ENCODE measurements at places on chromosomes 3 and 15. TPM values are rescaled to one million over a fixed set of nuclear protein-coding genes. Genes with fewer than 3 reads are reported as not detected.

DNA sequence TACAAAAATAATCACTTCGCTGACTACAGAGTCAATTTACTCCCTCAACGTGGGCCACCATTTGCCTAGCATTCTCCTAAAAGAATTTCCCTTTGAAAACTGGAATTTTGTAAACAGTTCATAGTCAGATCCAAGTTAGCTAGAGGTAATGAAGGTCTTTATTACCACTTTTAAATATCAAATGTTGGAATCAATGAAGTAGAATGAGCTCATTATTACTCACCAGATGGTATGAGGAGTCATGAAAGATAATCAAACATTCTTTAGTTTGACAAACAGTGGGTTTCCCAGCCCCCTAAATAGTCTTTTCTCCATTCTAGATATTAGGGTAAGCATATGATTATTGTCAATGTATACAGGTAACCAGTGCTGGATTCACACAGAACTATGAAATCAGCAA lies 455.7 kb upstream of the THBS1 start:
- no peak for DNase-seq

DNA sequence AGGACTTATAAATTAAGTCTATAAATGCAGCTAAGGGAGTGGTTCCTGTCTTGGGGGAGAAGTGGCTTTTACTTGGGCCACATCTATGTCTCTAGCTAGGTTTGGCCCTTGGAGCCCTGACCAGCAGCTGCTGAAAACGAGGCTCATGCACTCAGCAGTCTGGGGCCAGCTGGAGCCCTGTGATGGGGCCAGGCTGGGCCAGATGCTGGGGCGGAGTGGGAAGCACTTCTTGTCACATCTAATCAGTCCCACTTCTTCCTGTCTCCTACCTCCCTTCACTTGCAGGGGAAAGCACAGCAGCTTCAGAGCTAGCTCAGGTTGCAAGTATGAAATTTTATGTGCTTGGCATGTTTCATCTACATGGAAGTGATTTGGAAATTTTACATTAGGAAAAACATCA lies 209.9 kb upstream of the ROPN1 start:
- no peak for DNase-seq

GRCh38 chr3:37852097-37852496 lies 9.6 kb upstream of the CTDSPL start:
- no peak for DNase-seq

DNA sequence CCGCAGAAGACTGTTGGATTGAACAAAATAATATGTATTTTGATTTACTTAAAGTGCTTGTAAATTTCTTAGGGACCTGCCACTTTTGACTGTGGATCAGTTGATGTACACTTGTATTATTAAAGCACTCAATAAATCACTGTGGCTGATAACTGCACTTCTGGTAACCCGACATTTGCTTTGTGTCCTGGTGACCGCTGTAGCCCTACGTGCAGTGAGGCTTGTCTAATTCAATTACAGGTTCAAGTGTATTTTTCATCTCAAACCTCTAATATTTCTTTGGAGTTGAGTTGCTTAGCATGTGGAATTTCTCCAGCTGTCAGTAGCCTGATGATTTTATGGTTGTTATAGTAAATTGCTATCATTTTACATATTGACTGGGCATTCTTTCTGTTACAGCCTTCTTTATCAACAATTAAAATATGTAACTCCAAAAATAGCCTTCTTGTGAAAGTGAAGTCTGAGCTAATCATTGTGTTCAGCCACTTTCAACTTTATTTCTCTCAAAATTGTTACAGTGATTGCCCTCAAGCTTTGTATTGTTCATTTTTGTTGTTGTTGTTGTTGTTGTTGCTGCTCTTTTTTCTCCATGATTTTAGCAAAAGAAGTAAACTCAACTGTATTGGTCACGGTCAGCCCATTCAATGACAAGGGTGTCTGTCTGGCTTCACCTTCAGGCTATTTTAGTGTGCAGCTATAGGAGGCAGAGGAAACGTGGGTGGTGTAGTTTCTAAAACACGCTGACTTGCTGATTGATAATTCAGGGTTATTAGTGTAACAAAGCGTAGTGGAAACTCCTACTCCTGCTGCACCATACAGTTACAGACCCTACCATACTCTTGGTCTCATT lies 215.1 kb upstream of the UBE2E1 start:
- no peak for DNase-seq

- DNase-seq = no peak
Measured at GRCh38 chr3:66482018-66482404, 18.8 kb downstream of the LRIG1 start.

Gene TICRR
- total RNA-seq = 0.19 TPM

Gene PYGO1
- total RNA-seq = not detected

GRCh38 chr3:87041191-87041590 lies 50.2 kb upstream of the VGLL3 start:
- DNase-seq = no peak

- DNase-seq = no peak
Measured at GRCh38 chr15:85494048-85494777, 113.8 kb downstream of the AKAP13 start.

Gene ALG3
- total RNA-seq = 22.6 TPM

DNA sequence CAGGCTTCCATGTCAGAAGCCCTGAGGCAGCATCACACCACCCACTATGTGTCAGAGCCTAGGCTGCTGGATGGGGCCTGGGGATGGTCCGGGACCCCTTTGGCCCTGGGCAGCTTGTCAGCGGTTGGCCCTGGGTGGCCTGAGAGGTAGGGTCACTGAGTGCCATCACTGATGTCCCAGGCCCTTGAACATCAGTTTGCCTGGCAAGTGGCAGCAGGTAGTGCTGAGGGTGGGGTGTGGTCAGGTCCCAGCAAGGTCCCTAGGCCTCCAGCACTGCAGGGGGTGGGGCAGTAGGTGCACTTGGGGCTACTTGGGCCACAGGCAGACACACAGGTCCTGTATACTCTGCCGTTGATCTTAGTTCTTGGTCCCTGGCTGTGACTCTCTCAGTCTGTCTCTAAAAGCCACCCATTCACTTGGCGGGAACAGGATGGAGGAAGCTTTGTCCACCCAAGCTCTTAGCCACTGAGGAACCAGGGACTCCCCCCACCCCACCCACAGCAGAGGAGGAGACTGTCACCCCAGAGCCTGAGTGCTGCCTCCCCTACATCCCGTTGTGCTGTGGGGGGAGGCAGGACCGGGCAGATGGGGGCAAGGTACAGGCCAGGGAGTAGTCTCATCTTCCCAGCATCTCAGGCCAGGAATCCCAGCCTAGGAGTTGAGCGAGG lies 5.8 kb downstream of the GNAI2 start:
- DNase-seq = no peak

DNA sequence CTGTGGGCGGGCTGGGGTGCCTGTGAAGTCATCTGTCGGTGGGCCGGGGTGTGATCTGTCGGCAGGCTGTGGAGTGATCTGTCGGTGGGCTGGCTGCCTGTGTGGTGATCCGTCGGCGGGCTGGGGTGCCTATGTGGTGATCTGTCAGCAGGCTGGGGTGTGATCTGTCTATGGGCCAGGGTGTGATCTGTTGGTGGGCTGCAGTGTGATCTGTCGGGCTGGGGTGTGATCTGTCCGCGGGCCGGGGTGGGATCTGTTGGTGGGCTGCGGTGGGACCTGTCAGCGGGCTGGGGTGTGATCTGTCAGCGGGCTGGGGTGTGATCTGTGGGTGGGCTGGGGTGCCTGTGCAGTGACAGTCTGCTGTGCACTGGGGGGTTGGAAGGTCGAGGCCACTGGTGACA lies 204.5 kb downstream of the XXYLT1 start:
- DNase-seq = no peak

GRCh38 chr3:140731440-140732119 lies 53.7 kb downstream of the TRIM42 start:
- peak; percentile 3 for DNase-seq

DNA sequence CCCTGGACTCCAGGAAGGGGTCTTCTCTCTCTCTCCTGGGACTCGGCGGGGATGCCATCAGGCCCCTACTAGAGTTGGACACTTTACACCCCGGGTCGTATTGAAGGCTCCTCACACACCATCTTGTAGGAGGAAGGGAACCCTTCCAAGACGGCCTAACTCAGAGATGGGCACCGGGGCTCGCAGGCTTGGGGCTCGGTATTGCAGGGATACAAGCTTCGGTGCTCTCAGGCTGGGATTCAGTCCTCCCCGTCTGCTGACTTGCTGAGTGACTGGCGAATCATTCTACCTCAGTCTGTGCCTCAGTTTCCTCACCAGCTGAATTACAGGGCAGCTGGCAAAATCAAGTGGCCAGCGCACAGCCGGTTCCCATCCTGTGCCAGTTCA lies 419 bp upstream of the CALML4 start:
- no peak for DNase-seq

DNA sequence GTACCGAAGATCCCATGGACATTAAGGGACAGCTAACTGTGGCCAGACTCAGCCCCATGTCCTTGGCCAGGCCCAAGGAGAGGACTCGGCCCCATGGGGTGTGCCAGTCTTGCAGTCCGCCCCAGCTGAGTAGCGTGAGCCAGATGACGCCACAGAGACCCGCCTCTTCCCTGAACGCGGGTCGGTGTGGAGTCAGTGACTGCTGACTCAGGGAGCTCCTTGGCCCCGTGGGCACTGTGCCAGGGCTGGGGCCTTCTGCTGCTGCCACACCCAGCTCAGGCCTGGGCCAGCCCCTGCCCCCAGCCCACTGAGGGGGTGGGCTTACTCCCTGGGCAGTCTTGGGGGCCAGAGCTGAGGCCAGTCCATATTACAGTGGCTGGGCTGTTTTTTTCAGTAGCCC lies 52.8 kb downstream of the PLXNA1 start:
- DNase-seq = no peak

- DNase-seq = no peak
Measured at GRCh38 chr15:67862750-67863441, 23.1 kb upstream of the RNU6-1 start.

Gene CFAP20DC
- total RNA-seq = 0.24 TPM

GRCh38 chr3:61809879-61810278 lies 248.5 kb downstream of the PTPRG start:
- no peak for DNase-seq

GRCh38 chr15:42385206-42385979 lies 26.1 kb downstream of the CAPN3 start:
- DNase-seq = no peak

DNA sequence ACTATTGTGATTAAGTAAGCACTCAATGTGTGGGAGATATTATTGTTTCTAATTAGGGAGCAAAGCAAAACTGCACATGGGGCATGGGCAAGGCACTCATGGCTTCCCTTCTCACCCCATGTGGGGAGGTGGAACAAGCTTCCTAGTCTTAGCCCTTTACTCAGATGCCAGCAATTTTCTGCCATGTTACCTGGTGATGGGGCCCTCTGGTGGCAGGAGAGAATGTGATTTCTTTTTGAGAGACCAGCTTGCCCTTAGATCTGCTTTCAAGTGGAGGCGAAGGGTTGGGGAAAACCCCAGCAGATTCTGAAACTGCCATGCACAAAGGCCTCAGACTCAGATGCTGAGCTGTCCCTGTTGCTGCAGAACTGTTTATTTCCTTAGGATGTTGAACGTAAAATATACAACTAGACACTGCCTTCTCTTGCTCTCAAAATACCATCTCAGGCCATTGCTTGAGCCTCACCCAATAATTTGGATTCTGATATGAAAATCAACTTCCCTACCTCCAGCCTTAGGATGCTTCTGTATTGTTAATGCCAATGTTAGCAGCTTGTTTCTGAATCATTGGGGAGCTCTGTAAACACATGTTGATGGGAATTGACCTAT lies 130.2 kb upstream of the TPRG1 start:
- peak; percentile 63 for DNase-seq

DNA sequence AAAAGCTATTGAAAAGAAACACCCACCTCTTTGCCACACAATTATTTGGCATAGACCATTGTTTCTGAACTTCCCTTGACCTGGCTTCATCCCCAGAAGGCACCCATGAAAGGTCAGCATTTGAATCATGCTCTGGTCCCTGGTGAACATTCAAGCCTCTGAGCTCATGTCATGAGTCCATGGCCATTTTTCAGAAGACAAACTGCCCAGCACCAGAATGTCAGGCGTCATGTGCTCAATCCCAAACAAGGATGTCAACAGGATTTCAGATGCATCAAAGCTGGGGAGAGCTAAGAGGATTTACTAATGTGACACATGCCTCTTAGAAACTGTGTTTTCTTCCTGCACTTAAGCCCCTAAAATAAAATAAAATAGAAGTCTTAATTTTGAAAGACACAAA lies 41.3 kb downstream of the TMED3 start:
- DNase-seq = no peak

Gene CPNE9
- total RNA-seq = 0.35 TPM

DNA sequence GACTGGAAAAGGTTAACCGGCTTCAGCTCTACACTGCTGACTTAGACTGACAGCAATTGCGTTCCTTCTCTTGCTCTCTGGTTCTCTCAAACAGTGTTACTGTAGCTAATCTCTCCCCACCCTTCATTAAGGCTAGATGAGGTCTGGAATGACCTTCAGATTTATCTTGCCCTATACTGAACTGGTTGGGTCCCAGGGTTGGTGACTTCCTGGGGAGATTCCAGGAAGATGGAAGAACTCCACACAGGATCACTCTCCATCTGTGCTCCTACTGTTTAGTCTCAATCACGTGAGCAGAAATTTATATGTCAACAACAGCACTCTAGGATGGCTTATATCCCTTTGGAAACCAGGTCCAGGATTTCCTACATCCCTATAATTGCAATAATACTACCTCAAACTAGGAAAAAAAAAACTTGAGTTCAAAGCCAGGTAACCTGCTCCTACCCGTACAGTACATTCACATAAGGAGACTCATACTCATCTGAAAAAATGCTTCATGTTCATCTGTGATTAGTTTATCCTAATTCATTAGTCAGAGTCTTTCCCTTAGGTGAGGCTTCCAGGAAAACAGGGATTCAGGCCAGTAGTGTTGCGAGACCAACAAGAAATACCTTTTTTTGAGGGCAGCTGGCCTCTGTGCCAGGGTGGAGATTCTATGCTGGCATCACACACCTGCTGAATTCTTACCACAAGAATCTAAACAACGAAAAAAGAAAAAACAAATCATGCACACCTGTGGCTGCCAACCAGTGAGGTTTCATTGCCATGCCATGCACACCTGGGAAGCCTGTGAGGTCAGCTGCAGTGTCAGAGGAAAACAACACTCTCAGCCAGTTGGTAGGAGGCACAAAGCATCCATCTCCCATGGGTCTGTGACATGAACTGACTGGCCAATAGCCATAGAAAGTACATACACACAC lies 297.3 kb downstream of the MECOM start:
- no peak for DNase-seq

GRCh38 chr3:179811321-179812095 lies 158.7 kb downstream of the USP13 start:
- no peak for DNase-seq

Gene PTPRG
- not detected for total RNA-seq

Gene TMEM44
- total RNA-seq = 1.4 TPM

Gene ACAP2
- 74.2 TPM for total RNA-seq

DNA sequence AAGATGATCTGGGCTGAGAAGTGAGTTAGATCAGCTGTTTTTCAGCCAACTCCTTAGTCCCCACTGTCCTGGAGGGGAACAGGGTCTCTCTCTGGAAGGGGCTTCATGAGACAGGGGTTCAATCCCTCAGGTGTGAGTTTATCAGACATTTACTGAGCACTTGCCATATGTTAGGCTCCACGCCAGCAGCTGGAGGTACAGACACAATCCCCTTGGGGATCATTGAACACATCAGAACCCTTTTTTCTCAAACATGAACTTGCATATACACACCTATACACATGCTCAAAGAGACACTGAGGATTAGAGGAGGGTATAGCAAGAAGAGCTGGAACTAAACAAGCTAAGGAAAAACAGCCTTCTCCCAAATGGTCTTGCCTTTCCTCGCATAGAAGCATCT lies 5.5 kb upstream of the BMF start:
- DNase-seq = no peak

GRCh38 chr3:17201538-17201937 lies 316.8 kb downstream of the PLCL2 start:
- DNase-seq = no peak
